Renal pelvis (tissue), 12 donors: ENCODE measurements at places on chromosomes 4 and X. TPM values are rescaled to one million over a fixed set of nuclear protein-coding genes. Genes with fewer than 3 reads are reported as not detected.

EDA2R gene
- 0.75 TPM for polyA plus RNA-seq

AMOT gene
- polyA plus RNA-seq: 85.3 TPM

GPC4 gene
- polyA plus RNA-seq: 21.5 TPM

CSAG3 gene
- polyA plus RNA-seq: not detected

CITED1 gene
- 4.2 TPM for polyA plus RNA-seq

GJB1 gene
- polyA plus RNA-seq: 58.9 TPM

CDX4 gene
- polyA plus RNA-seq: not detected

SYTL4 gene
- 16.3 TPM for polyA plus RNA-seq

RIBC1 gene
- polyA plus RNA-seq: 5.0 TPM

ZNF157 gene
- 1.1 TPM for polyA plus RNA-seq

DSPP gene
- 0.04 TPM for polyA plus RNA-seq

TAF7L gene
- polyA plus RNA-seq: 0.40 TPM

AMBN gene
- 1.8 TPM for polyA plus RNA-seq

GPR143 gene
- 13.3 TPM for polyA plus RNA-seq

REELD1 gene
- polyA plus RNA-seq: 0.50 TPM

NAA11 gene
- not detected for polyA plus RNA-seq

POU4F2 gene
- not detected for polyA plus RNA-seq

NSDHL gene
- 31.6 TPM for polyA plus RNA-seq

DMRTC1 gene
- 0.36 TPM for polyA plus RNA-seq

IGSF1 gene
- 26.6 TPM for polyA plus RNA-seq

CISD2 gene
- 50.6 TPM for polyA plus RNA-seq

TMEM255A gene
- 0.30 TPM for polyA plus RNA-seq

CXCL11 gene
- 0.38 TPM for polyA plus RNA-seq

SMIM10L2A gene
- 11.7 TPM for polyA plus RNA-seq

FAM47A gene
- not detected for polyA plus RNA-seq

CSN3 gene
- not detected for polyA plus RNA-seq

PCDH19 gene
- 2.8 TPM for polyA plus RNA-seq

ZNF630 gene
- polyA plus RNA-seq: 2.3 TPM

HPF1 gene
- polyA plus RNA-seq: 39.2 TPM

DCAF12L1 gene
- polyA plus RNA-seq: 6.1 TPM

ZNF711 gene
- polyA plus RNA-seq: 65.9 TPM

RS1 gene
- 0.19 TPM for polyA plus RNA-seq

GUCY1A1 gene
- polyA plus RNA-seq: 84.8 TPM

PAK3 gene
- 6.1 TPM for polyA plus RNA-seq

F8A1 gene
- 23.4 TPM for polyA plus RNA-seq

NPY1R gene
- 19.4 TPM for polyA plus RNA-seq

TACR3 gene
- 2.5 TPM for polyA plus RNA-seq

RHOH gene
- polyA plus RNA-seq: 0.48 TPM

KLHL5 gene
- 48.2 TPM for polyA plus RNA-seq

GAGE12E gene
- polyA plus RNA-seq: not detected

KIAA0232 gene
- polyA plus RNA-seq: 44.9 TPM

TDO2 gene
- 3.5 TPM for polyA plus RNA-seq

NDNF gene
- 56.9 TPM for polyA plus RNA-seq

ASB12 gene
- polyA plus RNA-seq: 0.52 TPM

PWWP3B gene
- polyA plus RNA-seq: 2.7 TPM

HOPX gene
- polyA plus RNA-seq: 13.5 TPM
